Activated CD4-positive, alpha-beta memory T cell treated with anti-CD3 and anti-CD28 coated beads, Interleukin-2, amount 10 ng/mL, durations not matched to agents 7 days and 5 days (primary cell): ENCODE measurements at places on chromosomes 3 and 15.

- DNase-seq = no peak
These were observed 338.5 kb upstream of the ONECUT1 start for GRCh38 chr15:53128652-53129051.

DNA sequence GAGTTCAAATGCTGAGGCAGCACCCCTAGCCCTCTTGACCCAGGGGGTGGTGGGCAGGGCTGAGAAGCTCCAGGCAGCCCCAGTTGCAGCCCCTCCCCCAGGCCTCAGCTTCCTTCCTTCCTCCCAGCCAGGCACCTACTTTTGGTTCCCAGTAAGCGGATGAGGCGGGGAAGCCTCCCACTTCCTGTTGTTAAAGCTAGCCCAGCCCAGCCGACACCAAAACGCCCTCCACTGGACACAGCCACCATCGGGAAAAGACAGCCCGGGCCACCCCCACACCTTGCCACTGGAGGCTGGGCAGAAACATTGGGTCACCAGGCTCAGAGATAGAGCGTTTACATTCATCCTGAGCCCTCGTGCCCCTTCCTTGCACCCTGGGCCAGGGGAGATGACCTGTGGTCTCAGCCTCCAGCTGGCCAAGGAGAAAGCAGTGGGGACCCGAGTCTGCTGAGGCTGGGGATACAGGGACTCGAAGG, 3.5 kb downstream of the DUSP7 start:
- DNase-seq = peak; percentile 69

DNA sequence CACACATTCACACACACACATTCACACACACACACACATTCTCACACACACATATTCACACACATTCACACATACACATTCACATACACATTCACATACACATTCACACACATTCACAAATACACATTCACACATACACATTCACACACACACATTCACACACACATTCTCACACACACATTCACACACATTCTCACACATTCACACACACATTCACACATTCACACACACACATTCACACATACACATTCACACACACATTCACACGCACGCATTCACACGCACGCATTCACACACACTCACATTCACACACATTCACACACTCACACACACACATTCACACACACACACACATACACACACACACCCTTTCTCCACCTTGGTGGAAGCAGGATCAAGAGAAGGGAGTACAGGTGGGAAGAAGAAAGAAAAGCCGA, 5.7 kb upstream of the HAPLN3 start:
- DNase-seq = no peak

DNA sequence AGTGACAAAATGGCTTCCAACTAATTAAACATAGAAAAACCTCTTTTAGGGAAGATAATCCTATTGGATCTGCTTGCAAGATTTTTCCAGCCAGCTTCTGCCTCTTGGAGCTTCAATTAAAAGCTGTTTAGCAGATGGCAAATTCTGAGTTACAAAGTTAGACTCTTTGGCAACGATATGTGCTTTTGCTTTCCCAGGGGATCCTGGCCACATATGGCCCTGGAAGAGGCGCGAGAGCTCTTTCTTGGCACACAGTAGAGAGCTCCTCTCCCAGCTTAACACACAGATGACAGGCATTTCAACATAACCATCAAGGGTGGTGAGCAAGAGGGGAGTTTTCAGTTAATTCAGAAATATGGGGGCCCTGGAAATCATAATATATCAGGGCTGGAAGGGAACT, 41.6 kb upstream of the GALNT15 start:
- DNase-seq = no peak

DNA sequence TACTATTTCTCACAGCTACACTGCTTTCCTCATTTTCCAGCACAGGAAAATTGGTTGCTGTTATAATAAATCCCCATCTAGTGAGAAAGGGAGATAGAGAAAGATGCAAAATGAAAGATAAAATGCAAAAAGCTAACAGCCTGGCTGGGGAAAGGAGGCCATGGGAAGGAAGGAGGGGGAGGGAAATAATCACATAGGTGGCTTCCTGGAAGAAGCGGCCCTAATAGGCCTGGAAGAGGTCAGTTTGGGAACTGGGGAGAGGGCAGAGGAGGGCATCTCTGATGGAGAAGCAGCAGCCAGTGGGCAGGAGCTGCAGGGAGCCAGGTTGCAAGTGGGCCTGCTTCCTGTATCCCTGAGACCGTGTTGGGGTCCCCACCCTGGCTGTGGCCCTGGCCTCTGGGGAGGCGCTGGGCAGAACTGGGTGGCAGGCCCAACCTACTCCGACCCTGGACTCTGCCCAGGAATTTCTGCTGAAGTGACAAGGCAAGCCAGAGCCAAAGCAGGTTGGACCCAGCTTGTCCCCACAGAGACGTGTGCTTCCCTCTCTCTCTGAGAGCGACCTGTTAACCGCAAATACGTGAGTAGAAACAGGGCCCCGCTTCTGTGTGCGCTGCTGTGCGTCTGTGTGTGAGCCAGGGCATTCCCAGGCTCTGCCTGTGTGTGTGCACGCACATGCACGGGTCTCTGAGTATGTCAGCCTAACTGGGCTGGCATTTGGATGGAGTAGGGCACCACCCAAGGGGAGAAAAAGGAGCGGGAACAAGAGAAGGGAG, 1.9 kb downstream of the SLC28A1 start:
- no peak for DNase-seq

DNA sequence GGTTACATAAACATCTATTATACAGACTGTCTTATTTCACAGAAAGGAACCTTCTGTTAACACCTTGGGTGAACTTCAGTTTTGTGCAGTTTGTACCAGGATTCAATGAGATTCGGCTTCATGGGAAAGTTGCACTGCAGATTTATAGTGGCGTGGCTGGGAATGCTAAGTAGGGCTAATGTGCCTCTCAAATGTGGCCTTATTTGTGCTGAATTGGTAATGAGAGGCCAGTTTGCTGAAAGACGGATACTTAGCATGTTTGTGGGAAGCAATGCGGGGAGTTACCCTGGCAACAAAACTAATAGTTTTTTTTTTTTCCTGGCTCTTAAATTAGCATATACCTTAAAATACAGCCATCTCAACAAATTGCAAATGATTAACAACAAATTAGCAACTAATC, 28.6 kb upstream of the CEMIP start:
- no peak for DNase-seq

DNA sequence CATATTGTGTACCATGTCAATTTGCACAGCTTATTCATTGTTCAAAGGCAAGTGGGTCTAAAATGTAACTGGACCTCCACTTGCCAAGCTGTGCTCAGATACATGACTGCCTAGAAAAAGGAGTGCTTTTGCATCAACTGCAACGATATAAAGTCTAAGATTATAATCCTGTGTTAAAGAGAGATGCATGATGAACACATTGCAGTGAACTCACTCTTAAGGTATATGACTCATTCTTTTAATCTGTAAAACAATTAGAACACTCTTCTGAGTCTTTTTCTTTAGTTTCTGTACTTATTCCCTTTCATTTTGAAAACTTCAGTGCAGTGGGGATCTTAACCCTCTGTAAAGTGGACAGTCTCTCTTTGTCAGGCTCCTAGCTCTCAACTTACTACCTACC, 982.8 kb downstream of the ROBO1 start:
- DNase-seq = no peak

DNA sequence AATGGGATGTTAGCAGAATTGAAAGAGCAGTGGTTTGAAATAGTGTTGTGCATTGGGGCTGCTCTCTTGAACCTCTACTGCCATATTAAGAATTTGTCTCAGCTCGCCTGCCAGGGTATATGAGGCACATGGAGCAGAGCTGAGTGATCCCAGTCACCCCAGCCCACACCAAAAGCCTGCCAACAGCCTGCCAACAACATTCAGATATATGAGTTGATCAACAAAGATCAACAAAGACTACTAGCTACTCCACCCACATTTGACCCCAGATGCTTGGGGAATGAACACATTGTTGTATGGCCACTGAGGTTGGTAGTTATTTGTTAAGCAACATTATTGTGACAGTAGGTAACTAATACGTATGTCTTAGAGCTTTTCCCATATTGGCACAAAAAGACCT, 570.9 kb upstream of the IL12A start:
- DNase-seq = no peak

- no peak for DNase-seq
These were observed 32.5 kb downstream of the GASK1A start for GRCh38 chr3:43011638-43012037.

- DNase-seq = peak; percentile 72
These were observed 20.5 kb downstream of the WDR73 start for GRCh38 chr15:84633311-84634227.

DNA sequence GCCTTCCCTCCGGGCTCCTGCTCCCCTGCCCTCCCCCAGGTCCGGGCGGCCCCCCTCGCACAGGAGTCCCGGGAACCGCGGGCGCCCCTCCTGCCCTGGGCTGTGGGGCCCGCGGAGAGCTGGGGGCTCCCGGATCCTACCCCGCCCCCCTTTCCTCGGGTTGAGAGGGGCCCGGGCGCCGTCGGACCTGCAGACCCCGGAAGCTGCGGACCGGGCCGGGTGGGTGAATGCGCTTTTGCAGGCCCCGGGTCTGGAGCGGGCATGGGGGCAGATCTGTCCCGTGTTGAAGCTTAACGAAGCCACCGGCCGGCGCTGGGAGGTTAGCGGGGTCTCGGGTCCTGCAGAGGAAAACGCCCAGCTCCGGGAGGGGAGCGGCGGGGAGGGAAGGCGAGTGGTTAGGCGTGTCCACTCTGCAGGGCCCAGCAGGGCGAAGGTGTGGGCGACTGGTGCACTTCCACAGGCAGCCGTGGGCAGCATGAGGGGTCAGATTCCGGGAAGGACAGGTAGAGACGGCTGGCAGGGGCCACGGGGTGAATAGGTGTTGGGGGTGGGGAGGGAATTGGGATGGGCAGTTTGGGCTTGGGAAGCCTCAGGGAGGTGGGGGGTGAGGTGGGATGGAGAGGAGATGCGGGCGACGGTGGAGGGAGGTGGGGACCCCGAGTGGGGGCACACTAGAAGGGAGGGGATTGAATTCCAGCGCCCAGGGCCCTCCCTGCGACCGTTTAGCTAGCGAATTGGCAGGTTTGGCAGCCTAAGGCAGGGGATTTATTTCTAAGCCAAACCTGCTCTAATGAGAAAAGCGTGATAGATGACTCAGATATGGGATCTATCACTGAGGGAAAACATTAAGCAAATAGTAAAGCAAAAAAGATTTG, 635 bp downstream of the CD276 start:
- DNase-seq = no peak

GRCh38 chr15:55721554-55722185, 21.3 kb downstream of the PRTG start:
- no peak for DNase-seq

- DNase-seq = no peak
These were observed 562 bp downstream of the NBEAL2 start for GRCh38 chr3:46979958-46980497.

- DNase-seq = no peak
These were observed 145.0 kb upstream of the ZBTB20 start for GRCh38 chr3:115292131-115292530.

DNA sequence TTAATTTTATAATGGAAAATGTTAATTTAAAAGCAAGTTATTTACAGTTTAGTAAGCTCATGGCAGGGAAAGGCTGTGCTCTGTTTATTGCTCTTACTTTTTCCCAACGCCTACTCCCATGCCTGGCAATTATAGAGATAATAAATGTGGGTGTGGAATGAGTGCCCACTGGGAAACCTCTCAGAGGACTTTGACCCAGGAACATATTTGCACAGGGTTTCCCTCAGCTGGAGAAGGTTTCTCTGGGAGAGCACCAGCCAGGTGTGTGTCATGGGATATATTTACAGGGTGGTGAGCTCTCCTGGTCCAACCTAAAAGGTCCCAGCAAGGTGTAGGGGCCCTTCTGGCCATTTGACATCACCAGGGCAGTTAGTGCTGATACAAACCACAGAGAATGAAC, 27.9 kb downstream of the ZNF710 start:
- no peak for DNase-seq

DNA sequence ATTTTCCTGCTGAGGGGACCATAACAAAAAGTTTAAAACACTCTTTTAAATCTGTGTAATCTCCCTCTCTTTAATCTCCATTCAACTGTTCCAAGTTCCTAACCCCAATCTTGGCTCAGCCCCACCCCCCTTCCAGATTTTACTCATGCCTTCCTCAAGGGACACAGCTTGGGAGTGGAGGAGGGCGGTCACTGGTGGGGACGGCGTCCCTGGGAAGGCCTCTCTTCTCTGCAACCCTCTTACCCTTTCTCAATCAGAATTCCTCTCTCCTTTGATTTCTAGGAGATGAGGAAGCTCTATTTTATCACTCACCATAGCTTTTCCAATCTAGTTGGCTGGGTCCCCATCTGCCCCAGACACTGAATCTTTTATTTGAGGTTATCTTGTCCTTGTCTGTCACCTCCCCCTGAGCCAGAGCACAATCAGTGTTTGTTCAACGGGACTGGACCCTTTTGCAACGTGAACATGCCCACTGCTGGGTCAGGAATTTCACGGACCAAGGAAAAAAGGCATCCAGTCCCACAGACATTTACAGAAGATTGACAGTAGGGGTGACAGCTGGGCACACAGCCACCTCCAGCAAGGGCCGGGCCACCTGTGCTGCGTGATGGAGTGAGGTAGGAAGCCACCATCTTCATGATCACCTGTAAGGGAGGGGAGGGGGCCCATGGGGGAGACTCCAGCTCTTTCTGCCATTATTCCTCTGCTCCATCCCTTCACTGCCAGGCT, 84.0 kb upstream of the HERC1 start:
- DNase-seq = no peak

DNA sequence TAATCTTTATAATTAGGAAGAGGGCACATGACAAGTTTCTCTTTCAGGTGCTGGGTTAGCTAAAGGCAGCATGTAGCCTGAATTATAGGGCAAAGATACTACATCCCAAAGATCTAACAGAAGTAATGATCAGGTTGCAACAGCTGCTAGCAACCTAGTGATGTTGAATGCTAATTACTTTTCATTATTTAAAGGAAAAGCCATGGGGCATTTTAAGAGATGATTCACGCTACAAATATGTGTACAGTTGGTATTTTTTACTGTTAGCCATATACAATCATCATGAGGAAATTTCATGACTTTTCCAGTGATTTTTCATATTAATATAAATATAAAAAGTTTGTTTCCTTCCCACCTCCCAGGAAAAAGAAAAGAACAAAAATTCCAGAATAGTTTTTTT, 43.0 kb downstream of the NEK10 start:
- no peak for DNase-seq

- DNase-seq = peak; percentile 66
These were observed 176.9 kb upstream of the LMCD1 start for GRCh38 chr3:8324747-8325146.

- no peak for DNase-seq
These were observed 337.3 kb upstream of the ARRDC4 start for GRCh38 chr15:97623091-97623661.

DNA sequence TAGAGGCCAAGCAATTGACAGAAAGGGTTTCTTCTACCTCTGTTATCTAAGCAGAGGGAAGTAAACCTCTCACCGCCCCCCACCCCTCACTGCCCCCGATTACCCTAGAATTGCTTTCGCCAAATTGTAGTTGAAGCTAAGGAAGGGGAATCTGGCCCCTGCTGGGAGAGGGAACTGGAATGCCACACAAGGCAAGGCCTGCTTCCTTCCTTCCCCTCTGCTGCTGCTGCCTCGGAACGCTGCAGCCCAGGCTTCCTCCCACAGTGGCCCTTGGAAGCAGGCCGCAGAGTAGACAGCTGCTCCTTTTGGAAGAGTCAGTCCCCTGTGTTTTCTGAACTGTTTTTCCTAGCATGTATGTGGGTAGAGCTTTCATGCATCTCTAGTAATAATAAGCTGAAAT, 21.6 kb downstream of the RLBP1 start:
- no peak for DNase-seq
